ENCODE measurements at places on chromosomes 2 and 18.
A peak's percentile ranks its signal among the peaks of the same experiment; 100 is the strongest.

DNA sequence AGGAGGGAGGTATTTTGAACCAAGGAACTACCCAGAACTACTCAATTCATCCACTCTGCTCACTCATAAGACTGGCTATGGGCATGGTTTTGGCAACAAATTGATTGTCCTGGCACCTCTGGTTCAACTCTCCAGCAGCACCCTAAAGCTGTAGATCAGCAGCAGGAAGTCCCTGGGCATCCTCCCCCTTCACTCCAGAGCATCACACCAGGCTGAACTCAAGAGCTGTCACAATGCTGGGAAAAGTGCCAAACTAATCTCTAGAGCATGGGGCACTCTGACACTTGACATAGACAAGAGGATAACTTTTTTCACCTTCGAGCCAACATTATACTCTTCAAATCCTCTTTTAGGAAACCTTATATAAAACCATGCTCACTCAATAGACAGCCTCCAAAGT is 154.1 kb upstream of the RBBP8 start:
- DNase-seq, result no peak

GRCh38 chr2:96923201-96923600 is 53.3 kb upstream of the SEMA4C start:
- DNase-seq, result no peak

GRCh38 chr2:156883804-156884203 is 373.7 kb upstream of the GALNT5 start:
- DNase-seq, result no peak

DNA sequence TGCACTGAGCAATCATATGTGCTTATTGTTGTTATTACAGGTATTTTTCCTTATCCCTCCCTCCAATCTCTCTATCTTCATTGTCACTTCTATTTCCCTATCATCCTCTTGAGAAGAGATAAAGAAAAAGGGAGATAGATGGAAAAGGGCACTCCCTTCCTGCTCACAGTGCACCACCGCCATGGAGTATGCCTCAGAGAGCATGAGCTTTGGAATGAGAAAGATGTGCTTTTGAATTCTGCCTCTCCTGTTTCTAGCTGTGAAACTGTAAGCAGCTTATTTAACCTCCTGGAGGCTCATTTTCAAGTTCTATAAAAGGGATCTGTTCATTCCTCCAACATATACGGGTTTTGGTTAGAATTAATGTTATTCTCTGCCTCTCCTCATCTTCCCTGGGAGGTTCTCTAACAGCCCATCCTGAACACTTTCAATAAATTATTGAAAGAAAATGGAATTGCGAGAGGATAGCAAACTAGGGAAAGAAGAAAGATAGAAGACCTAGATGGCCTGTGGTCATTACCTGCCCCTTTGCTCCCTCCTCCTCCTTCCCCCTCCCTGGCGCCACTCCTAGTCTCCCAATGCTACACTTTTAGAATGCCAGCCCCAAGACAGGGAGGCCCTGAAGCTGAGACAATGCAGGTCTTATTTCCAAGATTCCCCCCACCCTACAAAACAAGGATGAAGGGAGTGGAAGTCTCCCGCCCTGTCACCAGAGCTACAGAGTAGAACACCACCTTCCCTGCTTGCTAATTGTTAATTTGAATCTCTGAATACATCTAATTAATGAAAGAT is 37.8 kb downstream of the FIGN start:
- no peak for DNase-seq

GRCh38 chr2:178307650-178308049 is 113.3 kb downstream of the OSBPL6 start:
- no peak for DNase-seq

- DNase-seq, result peak; percentile 59
Measured at GRCh38 chr2:96157649-96158553, 12.7 kb upstream of the DUSP2 start.

DNA sequence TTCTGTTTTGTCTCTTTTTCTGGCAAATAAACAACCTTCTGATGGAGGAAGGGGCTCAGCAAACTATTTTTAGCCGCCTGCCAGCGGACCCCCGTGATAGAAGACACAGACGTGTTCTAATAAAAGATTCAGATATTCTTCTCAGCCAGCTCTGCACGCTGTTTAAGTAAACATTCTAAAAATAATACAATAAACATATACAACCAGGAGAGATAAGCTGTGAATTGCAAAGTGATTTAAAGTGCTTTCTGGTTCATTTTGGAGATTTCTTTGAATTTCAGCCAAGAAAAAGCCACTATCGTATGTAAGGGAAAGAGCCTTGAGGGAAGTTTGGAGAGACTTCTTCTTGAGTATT is 201.3 kb downstream of the EPHA4 start:
- DNase-seq, result no peak

- no peak for DNase-seq
Measured at GRCh38 chr18:48827291-48828193, 123.2 kb downstream of the SMAD7 start.

GRCh38 chr2:2874805-2875204 is 502.8 kb downstream of the EIPR1 start:
- DNase-seq, result no peak

- DNase-seq, result no peak
Measured at GRCh38 chr2:158049129-158049855, 52.4 kb upstream of the UPP2 start.

- DNase-seq, result no peak
Measured at GRCh38 chr18:77608807-77609206, 359.2 kb downstream of the GALR1 start.

GRCh38 chr2:120791243-120791961 is 55.7 kb downstream of the GLI2 start:
- no peak for DNase-seq

DNA sequence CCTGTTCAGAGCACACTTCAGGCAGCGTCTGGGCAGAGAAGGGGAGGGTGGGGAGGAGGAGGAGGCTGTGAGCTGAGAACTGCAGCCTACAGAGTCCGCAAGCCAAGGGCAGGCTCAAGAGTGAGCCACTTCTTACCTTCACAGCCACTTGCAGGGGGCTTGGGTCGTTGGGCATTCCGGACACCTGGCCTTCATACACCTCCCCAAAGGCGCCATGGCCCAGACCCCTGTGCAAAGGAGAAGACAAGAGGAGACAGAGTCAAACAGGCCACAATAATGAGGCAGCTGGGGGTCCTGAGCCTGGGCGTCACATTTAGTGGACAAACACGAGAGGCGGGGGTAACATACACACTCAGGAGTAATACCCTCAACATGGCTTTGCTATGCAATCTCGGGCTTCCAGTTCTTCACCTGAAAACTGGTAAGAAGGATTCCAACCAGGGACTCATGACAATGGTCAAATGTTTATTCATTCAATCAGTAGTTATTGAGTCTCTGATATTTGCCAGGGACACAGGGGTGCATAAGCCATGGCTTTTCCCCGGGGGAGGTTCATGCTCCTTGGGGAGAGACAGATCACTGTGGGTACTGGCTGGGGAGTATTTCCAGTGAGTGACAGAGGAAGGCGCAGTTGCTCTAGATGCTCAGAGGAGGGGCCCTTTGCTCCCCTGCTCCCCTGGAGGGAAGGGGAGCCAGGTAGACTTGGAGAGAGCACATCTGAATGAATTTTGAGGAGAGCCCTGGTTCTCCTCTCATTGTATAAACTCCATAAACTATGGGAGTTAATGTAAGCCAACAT is 107.4 kb downstream of the CLIP4 start:
- no peak for DNase-seq

DNA sequence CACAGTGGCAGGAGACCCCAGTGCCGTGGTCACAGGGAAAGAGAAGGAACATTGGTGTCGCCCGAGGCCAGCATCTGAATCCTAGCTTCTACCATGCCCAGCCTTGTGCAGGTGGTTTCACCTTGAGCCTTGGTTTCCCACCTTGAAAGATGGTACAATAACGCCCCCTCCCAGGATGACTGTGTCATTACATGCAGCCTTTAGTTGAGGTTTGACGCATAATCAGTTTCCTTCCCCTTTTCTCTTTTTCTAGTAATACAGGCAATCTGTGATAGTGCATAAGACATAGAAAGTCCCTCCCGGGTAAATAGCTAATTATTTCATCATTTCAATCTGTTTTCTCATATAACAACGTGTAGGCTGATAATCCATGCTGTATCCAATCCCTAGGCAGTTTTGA is 29.8 kb upstream of the ZNF407 start:
- no peak for DNase-seq

GRCh38 chr2:128315122-128315828 is 3.4 kb downstream of the HS6ST1 start:
- DNase-seq, result no peak

DNA sequence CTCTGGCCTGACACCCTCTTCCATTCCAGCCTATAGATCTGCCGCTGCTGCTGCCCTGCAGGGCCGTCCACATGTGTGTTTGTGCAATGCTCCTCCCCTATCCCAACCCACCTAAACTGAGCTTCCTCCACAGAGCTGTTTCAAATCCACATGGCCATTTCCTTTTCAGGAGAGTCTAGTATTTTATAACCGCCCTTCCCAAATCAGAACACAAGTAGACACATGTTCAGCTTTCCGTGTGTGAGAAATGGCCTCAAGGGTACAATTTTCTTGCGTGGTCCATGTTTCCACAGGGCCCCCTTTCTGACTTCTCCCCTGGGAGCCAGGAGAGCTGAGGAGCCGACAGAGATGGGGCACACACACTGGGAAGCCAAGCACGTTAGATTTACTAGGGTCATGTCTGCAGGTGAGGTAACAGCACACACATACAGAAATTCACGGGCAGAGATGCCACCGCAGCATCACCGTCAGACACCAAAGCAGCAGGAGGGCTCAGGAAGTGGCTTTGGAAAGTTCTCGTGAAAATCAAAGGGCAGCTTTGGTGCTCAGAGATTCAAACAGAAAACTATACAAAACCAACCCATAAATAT is 102.9 kb upstream of the TGFA start:
- DNase-seq, result no peak

GRCh38 chr18:76208678-76209306 is 286.2 kb downstream of the ZNF516 start:
- DNase-seq, result no peak

- no peak for DNase-seq
Measured at GRCh38 chr2:129813404-129813803, 166.1 kb upstream of the RAB6C start.

- no peak for DNase-seq
Measured at GRCh38 chr18:9987931-9988330, 74.1 kb downstream of the VAPA start.

GRCh38 chr2:241489088-241489487 is 19.3 kb downstream of the STK25 start:
- DNase-seq, result no peak

GRCh38 chr2:96798733-96799622 is 17.1 kb upstream of the CNNM3 start:
- DNase-seq, result no peak

GRCh38 chr2:95300450-95300849 is 3.3 kb downstream of the KCNIP3 start:
- DNase-seq, result no peak

- no peak for DNase-seq
Measured at GRCh38 chr2:71609441-71609840, 156.1 kb downstream of the DYSF start.

GRCh38 chr2:144320491-144320890 is 199.4 kb downstream of the ZEB2 start:
- peak; percentile 32 for DNase-seq

GRCh38 chr2:190535586-190535985 is 1.1 kb upstream of the NEMP2 start:
- no peak for DNase-seq

DNA sequence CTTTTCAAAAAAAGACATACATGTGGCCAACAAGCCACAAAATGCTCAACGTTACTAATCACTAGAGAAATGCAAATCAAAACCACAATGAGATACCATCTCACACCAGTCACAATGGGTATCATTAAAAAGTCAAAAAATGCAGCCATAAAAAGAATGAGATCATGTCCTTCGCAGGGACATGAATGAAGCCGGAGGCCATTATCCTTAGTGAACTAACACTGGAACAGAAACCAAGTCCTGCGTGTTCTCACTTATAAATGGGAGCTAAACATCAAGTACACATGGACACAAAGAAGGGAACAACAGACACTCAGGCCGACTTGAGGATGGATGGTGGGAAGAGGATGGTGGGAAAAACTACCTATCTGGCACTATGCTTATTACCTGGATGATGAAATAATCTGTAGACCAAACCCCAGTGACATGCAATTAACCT is 17.8 kb upstream of the ATL2 start:
- DNase-seq, result no peak

GRCh38 chr2:197197895-197198311 is 112.7 kb downstream of the ANKRD44 start:
- DNase-seq, result no peak

DNA sequence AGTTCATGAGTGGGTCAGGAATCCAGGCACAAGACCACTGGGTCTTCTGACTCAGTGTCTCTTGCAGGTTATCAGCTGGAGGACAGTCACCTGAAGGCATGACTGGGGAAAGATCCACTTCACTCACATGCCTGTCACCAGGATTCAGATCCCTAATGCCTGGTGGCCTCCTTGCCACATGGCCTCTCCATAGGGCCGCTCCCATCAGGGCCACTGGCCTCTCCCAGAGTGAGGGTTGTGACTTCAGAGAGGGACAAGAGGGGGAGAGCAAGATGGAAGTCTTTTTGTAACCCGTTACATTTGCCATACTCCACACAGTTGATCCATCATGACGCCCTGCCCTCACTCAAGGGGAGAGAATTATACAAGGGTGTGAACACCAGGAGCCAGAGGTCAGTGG is 13.0 kb upstream of the OTOS start:
- DNase-seq, result no peak

- no peak for DNase-seq
Measured at GRCh38 chr2:54940723-54941122, 109.5 kb downstream of the RTN4 start.

DNA sequence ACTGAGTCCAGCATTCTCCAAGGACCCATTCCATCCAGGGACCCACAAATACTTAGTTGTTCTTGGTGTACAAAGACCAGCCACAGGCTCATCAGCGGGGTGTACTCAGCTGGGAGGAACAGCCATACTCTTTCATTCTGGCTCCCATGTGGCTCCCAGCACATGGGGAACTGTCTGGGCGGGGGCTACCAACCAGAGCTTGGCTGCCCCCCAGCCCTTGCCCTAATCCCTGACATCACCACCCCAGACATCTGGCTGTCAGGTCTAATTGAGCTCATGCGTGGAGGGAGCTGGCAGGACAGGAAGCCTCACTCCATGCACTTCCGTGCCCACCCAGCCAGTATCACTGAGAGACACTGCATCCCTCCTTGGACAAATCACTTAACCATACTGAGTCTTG is 283.6 kb downstream of the DYSF start:
- DNase-seq, result no peak

Data from stimulated activated CD8-positive, alpha-beta memory T cell treated with anti-CD3 and anti-CD28 coated beads, Interleukin-2, amount 100 ng/mL, for 1 hour (primary cell).